ENCODE measurements at places on chromosomes 11 and 22.

DNA sequence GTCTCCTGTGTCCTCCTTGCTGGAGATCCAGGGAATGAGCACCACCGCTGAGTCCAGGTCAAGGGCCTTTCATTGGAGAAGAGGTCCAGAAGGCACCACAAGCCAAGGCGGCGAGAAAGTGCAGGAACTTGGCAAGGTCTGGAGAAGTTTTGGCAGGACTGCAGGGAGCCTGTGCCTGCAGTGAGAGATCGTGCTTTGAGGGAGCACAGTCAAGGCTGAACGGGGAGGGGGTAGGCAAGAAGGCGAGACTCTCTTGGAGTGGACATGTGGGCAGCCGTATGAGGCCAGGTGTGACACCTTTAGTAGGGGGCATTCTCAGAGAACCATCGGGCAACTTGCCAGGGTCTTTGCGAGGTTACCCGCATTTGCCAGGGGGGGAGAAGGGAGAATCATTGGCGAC is 30.5 kb downstream of the LRRC10B start:
- no peak for DNase-seq

- no peak for DNase-seq
Measured at GRCh38 chr11:99200720-99201119, 180.0 kb downstream of the CNTN5 start.

GRCh38 chr11:76684516-76684915 is 14.0 kb upstream of the LRRC32 start:
- no peak for DNase-seq

DNA sequence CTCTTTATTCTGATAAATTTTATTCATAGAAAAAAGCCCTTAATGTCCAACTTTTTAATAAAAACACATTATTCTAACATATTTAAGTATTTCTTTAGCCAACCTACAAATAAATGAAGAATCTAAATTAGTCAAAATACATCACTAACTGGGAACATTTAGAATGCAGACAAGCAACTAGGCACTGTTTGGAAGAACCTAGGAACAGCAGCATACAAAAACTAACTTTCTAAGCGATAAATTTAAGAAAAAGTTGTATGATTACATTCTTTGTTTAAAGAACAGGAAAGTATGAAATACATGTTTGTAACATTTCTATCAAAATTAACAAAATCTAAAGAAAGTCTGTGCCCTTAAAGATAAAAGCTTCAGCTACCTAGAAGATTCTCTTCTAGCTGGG is 35.3 kb downstream of the PI4KA start:
- DNase-seq = no peak

- no peak for DNase-seq
Measured at GRCh38 chr11:133136376-133136775, 395.9 kb downstream of the OPCML start.

GRCh38 chr22:29824677-29825076 is 13.4 kb downstream of the ASCC2 start:
- no peak for DNase-seq

DNA sequence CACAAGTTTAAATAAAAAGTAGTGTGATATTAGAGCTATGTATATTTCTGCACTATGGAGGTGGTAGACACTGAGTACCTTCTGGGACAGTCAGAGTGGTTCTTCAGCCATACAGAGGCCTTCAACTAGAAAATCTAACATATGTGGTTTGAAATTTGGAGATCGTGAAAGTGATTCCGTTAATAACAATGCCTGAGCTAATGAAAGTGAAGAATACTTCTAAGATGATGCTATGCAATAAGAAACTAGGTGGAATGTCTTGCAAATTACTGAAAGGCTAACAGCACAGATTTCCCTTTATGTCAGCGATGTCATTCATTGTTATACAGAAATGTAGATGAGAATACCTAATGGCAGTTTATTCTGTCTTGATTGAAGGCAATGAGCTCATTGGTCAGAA is 1984.7 kb upstream of the RAG2 start:
- no peak for DNase-seq

GRCh38 chr11:11864332-11864731 is 22.6 kb downstream of the USP47 start:
- no peak for DNase-seq

DNA sequence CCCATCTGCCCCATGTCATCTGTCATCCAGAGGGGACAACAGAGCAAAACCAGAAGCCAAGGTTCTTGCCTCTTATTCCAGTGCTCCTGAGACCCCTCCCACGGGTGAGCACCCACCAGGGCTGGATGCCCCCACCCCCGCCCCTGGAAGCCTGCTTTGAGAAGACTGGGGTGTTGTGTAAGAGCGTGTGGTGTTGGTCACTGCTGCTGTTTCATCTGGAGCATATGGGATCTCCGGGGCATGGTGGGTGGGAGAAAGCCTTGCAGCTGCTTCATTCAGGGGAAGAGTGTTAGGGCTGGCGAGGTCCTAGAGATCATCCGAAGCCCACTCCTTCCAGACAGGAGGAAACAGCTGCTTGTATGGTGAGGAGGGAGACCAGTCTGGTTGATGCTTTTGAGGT is 54.1 kb downstream of the CHRDL2 start:
- DNase-seq = no peak

DNA sequence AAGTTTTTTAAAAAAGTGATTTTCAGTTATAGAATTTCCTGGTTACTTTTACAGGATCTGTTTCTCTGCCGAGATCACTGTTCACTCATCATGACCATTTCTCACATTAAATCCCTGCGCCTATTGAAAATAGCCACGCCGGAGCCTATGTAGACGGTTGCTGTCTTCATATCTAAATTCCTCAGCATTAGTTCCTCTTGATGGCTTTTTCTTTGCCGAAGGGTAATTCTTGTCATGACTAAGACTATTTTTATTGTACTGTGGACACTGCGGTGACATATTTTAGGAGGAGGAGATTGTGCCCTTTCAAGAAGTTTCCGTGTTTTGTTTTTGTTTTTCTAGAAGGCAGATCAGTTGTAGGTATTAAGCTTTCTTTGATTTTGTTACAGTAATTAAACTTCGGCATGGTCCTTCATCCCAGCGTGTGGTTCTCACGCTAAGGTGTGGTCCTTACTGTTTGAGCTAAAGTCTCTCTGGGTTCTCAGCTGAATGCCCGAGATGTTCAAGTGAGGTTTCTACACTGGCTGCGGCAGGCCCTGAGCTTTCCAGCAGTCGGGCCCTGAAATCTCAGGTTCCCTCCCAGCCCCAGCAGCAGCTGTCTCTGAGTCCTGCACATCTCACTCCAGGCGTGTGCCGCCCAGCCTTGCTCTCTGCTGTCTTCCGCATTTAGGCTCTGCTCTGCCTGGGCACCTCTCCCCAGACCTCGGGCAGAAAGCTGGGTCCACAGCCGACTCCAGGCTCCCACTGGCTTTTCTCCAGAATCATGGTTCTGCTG is 1110.5 kb downstream of the TBC1D22A start:
- no peak for DNase-seq

DNA sequence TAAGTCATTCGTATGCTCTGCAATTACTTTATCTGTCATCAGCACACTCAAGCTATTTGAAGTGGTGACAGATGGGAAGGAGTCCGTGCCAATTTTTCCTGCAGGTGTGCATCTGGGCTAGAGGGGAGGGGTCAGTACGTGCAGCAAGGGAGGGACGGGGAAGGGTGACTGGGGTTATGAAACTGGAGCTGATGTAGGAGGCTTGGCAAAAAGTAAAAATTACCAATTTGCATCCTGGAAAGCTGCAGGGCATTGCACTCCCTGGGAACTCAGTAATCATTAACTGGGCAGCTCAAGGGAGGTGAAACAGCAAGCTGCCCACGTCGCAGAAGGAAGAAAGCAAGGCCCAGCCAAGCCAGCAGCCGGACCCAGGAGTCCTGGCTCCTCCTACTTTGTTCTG is 87.1 kb upstream of the TMEM45B start:
- no peak for DNase-seq

DNA sequence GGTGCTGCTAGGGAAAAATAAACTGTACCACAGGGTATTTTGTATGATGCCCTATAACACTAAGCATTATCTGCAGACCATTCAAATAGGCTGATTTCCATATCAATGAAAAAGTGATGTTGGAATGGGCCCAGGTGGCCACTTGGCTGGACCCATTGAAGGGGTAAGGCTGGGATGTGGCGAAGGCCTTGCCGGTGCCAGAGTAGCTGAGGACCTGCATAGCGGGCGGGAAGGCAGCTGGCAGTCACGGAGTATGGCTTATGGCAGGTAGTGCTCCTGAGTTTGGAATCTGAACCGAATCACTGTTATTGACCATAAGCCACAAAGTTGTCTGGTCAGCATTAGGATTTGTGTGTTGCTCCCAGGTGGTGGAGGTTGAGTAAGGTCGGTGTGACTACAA is 131.0 kb downstream of the MICAL2 start:
- no peak for DNase-seq

DNA sequence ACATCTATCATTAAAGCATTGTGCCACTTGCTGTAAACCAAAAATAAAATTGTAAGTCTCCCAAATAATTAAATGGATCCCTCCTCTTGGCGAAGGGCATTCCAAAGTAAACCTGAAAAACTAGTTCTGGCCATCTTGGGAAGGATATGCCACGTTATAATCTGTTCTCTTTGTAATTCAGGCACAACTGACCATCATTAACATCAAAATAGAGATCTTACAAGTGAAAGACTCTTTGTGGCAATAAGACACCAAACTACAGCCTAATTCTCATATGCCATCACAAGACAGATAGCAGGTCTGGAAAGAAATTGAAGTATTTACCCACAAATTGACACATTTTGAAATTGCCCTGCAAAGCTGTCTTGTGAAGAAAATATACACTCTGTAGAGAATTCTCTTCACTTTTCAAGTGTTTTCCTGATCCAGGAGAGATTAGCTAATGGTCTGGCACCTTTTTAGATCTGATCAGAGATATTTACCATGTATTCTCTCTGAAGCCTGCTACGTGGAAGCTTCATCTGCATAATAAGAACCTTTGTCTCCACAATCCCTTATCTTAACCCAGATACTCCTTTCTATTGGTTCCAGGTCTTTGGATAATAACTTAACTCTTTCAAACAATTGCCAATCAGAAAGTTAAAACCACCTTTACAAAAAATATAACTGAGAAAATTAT is 630.4 kb upstream of the CCDC179 start:
- no peak for DNase-seq

DNA sequence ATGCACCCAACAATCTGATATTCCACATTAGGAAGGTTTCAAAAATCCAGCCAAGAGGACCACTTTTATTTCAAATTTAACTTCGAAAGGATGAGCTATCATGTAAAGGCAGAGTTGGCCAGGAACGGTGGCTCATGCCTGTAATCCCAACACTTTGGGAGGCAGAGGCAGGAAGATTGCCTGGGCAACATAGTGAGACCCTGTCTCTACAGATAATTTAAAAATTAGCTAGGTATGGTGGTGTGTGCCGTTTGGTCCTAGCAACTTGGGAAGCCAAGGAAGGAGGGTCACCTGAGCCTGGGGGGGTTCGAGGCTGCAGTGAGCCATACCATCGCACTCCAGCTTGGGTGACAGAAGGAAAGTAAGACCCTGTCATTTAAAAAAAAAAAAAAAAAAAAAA is 96.7 kb downstream of the CADM1 start:
- DNase-seq = no peak

- no peak for DNase-seq
Measured at GRCh38 chr11:55357560-55358184, 10.1 kb upstream of the OR4A15 start.

- no peak for DNase-seq
Measured at GRCh38 chr11:56783448-56784041, 35.0 kb upstream of the OR9G4 start.

- DNase-seq = no peak
Measured at GRCh38 chr22:35457729-35458546, 58.0 kb downstream of the MCM5 start.

- DNase-seq = no peak
Measured at GRCh38 chr11:126034039-126034932, 28.4 kb downstream of the CDON start.

GRCh38 chr11:83002053-83002452 is 69.6 kb downstream of the RAB30 start:
- DNase-seq = peak; percentile 42

GRCh38 chr11:11420191-11420898 is 67.3 kb upstream of the CSNK2A3 start:
- no peak for DNase-seq

DNA sequence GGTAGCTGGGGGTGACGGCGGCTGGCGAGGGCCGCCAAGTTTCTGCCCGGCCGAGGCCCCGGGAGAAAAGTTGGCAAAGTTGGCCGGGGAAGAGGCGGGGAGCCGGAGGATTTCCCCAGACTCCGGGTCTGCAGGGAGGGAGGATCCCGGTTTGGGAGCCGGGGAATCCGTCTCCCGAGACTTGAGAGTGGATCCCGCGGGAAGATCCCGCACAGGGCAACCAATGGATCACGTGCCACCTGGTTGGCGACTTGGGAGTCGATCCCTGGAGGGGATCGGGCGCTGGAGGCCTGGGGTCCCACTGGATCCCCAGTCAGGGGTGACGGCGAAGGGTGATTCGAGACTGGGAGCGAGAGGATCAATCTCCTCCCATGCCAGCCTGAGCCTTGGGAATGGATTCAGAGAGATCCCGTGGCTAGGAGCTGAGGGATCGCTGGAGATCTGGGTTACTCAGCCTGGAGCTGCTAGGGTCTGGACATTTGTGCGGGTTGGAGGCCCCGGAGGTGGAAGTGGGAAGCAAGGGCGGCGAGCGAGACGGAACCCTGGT is 394 bp downstream of the KIAA1671 start:
- DNase-seq = no peak

GRCh38 chr11:69956669-69957190 is 121.4 kb upstream of the ANO1 start:
- DNase-seq = no peak

DNA sequence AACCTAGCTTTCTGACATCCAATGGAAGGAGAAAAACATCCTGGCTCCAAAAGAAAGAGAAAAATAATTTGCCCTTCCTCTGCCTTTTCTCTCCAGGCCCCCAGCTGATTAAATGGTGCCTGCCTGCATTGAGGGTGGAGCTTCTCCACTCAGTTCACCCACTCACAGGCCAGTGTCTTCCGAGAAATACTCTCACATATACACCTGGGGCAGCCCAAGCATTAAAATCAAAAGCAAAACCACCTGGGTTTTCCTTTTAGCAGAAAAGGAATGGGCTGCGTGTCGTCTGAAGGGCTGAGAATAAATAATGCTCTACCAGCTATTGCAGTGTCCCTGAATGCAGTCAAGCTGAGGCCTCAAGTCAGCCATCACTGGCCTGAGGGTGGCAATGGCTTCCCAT is 1143.8 kb upstream of the TENM4 start:
- DNase-seq = no peak
